Activated T-helper 1 cell treated with anti-CD3 and anti-CD28 coated beads, Interleukin-12 subunit alpha, Interleukin-12 subunit beta, Interleukin-2, Interleukin-4 antibody, amounts not matched to agents 30 ng/mL and 10 ng/mL and 1 ng/mL, durations not matched to agents 14 hours and 24 hours and 36 hours (primary cell): ENCODE measurements at places on chromosomes 5 and 9.

GRCh38 chr9:132447346-132447745 is 37.3 kb downstream of the CFAP77 start:
- no peak for DNase-seq

- DNase-seq, result no peak
These were observed 218.4 kb downstream of the PCSK1 start for GRCh38 chr5:96214442-96215197.

DNA sequence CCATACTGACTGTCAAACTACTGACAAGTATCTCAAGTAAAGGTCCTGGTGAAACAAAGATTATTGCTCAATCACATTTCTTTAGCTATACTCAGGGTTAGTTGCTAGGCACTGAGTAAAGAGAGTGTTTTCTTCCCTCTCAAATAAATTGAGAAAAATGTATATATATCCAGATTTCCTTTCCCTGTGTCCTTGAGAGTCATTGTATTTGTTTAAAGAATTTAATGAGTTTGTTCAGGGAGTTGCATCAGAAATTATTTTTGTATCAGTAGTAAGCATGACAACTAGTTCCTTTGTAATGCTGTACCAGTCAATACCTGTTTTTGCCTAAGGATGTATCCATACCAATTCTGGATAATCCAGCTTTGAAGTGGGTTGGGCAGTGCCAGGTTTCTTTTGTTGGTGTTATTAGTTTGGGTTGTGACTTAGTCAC is 3.2 kb upstream of the ANKHD1 start:
- DNase-seq, result no peak

DNA sequence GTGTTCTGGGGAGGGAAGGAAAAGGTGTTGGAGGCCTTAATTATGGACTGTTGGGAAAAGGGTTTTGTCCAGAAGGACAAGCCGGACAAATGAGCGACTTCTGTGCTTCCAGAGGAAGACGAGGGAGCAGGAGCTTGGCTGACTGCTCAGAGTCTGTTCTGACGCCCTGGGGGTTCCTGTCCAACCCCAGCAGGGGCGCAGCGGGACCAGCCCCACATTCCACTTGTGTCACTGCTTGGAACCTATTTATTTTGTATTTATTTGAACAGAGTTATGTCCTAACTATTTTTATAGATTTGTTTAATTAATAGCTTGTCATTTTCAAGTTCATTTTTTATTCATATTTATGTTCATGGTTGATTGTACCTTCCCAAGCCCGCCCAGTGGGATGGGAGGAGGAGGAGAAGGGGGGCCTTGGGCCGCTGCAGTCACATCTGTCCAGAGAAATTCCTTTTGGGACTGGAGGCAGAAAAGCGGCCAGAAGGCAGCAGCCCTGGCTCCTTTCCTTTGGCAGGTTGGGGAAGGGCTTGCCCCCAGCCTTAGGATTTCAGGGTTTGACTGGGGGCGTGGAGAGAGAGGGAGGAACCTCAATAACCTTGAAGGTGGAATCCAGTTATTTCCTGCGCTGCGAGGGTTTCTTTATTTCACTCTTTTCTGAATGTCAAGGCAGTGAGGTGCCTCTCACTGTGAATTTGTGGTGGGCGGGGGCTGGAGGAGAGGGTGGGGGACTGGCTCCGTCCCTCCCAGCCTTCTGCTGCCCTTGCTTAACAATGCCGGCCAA is 19.1 kb downstream of the PTGES2 start:
- no peak for DNase-seq

DNA sequence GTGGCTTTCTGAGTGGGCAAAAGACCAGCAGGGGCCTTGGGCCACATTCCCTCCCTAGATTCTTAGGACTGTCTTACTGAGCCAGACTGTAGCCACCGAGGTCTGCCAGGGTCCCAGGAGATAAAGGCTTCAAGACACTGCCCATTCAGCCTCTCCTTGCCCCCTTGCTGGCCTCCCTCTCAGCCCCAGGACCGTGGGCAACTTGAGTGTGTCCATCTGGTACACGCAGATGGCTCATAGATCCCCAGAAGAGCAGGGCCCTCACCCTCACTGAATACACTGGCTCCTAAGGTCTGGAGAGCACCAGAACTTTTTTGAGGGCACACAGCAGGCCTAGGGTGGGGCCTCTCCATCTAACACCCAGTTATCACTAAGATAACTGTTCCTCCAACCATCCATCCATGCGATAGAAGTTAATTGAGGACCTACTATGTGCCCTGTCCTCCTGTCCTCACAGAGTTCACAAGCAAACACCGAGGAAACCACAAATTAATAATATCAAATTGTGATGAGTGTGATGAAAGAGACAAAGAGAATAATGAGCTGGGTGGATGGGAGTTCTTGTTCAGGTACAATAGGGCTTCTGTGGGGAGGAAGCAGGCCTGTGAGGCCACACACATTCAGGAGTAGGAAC is 4.9 kb upstream of the PDGFRB start:
- DNase-seq, result no peak

DNA sequence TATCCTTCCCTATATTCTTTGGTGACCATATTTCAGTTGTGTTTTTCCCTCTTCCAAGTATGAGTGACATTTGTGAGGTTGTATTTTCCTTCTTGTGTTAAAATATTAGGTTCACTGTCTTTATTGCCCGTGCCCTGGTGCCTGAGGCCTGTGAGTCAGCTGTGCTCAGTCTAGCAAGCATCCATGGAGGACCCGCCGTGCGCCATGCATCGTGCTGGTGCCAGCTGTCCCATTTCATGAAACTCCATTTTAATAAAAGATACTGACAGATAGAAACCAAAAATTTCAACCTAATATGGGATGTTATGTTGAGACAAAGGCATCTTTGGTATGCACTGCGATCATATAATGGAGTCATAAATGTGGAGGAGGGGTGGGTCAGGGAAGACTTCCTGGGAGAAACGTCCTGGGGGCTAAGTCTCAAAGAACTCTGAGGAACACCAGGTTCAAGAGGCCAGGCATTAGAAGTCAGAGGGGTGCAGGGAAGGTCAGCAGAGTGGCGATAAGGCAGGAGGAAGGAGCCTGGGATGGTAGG is 34.0 kb upstream of the FGF1 start:
- DNase-seq, result no peak

GRCh38 chr9:130167927-130168326 is 4.3 kb upstream of the NCS1 start:
- no peak for DNase-seq

GRCh38 chr5:4646715-4647375 is 493.3 kb upstream of the ADAMTS16 start:
- no peak for DNase-seq

DNA sequence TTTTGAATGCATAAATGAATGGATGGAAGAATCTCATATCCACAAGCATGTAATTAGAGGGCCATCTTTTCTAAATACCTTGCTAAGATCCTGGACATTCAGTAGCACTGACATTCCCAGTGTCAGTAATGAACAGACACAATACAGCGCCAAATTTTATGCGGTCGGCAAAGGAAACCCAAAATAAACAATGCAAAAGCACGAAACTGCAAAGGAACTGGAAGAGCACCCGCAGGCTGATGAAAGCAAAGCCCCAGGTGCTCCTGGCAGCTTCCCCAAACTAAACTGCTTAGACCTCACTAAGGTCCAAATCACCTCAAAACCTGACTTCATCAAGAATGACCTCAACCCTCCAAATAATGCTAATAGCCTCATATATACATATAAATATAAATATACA is 102.0 kb downstream of the GPR21 start:
- DNase-seq, result no peak

- no peak for DNase-seq
These were observed 16.9 kb upstream of the LECT2 start for GRCh38 chr5:135971701-135972100.

DNA sequence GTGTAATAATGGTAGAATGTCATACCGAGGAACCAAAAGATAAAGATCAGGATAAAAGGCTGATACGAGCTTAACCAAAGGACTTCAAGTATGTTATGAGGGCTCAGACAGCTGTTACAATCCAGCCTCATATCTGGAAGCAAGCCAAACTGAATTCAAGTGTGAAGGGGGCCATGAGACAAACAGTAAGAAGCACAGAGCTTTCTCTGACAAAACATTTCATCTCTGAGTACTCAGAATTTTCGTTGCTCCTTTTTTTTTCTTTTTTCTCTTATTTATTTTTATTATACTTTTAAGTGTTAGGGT is 52.9 kb upstream of the CD180 start:
- no peak for DNase-seq

GRCh38 chr5:105806596-105806995 is 1864.1 kb downstream of the EFNA5 start:
- DNase-seq, result no peak

- DNase-seq, result no peak
These were observed 6.2 kb upstream of the TNFSF8 start for GRCh38 chr9:114936581-114936980.

DNA sequence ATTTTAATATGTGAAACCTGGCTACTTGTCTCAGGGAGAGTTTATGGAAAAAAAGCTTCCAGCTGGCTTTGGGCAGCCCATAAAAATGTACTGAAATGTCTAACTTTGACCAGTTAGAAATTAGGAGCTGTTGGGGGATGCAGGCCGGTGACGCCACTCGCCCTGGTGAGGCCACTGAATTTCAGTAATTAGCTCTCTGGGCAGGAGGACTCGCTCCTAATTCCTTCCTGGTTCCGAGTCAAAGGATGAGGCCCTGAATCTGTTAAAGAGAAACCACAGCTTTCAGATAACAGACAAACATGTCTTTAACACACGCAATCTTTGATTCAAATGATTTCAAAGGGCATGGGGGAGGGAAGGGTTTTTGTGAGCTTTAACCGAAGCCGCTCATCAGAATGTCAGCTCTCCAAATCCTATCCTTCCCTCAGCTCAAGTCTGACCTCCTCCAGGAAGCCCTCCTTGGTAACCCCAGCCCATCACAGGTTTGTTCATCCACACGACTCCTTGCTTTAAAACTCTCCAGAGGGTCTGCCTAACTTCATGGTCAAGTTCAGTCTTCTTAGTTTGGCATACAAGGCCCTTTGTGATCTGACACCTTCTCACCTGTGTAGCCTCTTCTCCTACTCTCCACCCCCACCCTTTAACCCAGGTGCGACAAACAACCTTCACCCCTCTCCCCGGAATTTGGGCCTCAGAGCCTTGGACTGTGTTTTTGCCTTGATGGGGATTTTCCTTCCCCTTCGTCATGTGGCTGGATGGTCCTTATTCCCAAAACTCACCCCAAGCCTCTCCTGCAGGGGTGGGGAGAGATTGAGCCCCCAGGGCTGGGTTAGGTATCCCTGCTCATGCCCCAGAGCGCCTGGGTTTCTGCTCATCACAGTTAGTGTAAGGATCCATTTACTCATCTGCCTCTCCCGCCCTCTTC is 13.6 kb upstream of the PHF19 start:
- no peak for DNase-seq

- no peak for DNase-seq
These were observed 120.4 kb downstream of the RAPGEF6 start for GRCh38 chr5:131514316-131515283.

- DNase-seq, result no peak
These were observed 41.1 kb upstream of the LHFPL2 start for GRCh38 chr5:78689540-78690252.

- DNase-seq, result no peak
These were observed 72.5 kb downstream of the SPIN1 start for GRCh38 chr9:88460587-88461332.

DNA sequence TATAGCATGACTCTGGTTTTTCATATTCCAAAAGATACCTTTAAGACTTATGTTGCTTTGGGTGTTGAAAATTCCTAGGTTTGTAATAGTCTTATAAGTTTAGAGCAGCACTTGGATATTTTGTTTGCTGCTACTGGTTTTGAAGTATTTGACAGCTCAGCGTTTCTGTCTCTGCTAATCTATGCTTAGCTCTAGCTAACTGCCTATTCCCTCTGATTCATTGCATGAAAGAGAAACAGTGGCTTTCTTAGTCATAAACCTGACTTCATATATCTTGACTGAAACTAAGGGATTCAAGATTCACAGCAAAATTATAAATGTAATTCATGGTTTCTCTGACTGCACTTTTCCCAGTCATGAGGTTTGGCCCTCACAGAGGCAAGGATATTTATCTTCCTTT is 35.6 kb upstream of the ANXA1 start:
- no peak for DNase-seq

- DNase-seq, result no peak
These were observed 15.8 kb upstream of the ABO start for GRCh38 chr9:133290751-133291302.

- DNase-seq, result no peak
These were observed 191.4 kb downstream of the MTRR start for GRCh38 chr5:8060235-8060952.

GRCh38 chr9:101702257-101702656 is 36.2 kb downstream of the GRIN3A start:
- no peak for DNase-seq

- no peak for DNase-seq
These were observed 53.8 kb downstream of the ABHD17B start for GRCh38 chr9:71857159-71857558.

DNA sequence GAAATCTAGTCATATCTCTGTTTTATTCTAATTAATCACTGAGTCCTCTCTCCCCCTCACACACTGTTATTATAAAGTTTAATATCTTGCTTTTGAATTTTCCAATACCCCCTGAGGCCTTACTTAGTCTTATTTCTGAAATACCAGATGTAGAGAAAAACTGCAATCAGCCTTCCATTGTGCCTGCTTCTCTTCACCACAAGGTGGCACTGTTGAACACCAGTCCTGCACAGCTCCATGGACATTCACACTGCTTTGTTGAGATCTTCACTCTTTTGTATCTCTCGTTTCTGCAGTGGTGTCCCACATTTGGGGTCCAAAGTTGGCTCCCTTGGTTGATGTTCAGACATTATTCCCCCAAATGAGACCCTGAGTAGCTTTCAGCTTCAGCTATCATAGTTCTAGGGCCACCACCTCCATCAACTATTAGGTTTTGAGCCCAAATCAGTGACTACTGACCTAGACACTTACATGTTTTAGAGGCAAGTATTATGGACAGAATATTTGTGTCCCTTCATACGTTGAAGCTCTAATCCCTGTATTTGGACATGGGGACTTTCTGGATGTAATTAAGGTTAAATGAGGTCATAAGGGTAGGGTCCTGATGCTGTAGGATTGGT is 24.3 kb downstream of the BOD1 start:
- DNase-seq, result no peak

DNA sequence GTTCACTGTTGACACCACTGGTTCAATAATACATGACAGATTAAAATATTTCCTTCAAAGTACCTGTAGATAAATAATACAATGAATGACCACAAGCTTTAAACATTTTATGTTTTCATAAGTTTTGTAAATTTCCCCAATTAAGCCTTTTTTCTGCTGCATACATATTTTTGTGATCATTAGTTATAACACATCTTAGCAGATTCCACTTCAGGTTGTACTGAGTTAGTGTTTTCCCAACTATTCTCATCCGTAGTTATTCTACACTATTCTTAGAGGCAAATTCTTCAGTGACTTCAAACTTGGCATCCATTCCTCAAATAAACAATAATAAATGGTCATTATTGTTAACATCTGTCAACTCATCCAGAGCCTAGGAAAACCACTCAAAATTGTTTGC is 100.9 kb downstream of the NRG2 start:
- no peak for DNase-seq

GRCh38 chr5:123371575-123372179 is 51.5 kb downstream of the CEP120 start:
- no peak for DNase-seq
